ENCODE measurements at places on chromosomes 16 and 17.

DNA sequence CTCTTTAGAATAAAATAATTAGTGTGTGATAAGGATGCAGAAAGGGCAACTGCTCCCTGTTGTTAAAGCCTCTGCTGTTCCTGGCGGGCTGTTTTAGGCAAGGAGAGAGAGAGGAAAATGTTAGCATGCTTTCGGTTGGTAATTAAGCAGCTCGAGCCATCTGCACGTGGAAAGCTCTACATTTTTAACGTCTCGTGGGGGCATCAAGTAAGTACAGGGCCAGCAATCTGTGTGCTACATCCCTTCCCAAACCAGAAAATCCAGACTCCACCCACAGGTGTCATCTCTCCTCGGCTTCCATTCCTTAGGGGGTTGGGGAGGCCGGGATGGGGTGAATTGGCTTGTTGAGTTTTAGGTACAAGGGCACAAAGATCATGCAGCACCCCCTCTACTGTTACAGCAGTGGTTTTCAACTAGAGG is 62.4 kb upstream of the MARCHF10 start:
- DNase-seq: no peak

GRCh38 chr16:83772806-83773205 is 35.0 kb upstream of the HSBP1 start:
- DNase-seq: no peak

DNA sequence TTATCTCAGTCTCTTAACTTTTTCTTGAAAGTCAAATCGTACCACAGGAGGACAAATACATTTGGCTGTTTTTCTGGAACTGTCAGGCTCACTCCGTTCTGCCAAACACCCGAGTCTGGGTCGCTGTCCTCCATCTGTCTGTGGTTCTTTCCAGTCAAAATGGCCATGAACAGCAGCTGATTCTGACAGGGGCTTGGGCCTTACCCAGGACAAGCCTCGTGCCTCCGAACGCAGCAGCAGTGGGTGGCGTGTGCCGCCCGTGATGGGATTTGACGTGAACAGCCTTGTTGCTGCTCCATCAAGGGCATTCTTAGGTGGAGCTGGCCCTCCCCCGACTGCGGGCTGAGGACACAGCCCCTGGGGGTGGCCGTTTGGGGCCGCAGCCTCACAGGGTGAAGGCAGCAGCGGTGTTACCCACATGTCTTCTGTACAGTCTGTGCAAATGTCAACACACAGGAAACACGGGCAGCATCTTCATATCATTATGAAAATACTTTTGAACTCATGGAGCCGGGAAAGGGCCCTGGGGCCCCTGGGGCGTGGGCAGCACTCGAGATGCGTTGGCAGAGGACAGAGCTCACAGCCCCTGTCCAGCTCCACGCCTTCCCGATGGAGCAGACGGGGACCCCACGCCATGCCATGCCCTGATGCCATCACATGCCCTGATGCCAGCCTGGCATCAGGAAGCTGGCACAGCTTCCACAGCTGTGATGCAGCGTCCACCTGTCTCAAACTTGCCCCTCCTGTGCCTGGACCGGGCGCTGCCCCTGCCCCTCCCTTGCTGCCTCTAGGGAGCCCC is 8.6 kb upstream of the ACSF3 start:
- no peak for DNase-seq

DNA sequence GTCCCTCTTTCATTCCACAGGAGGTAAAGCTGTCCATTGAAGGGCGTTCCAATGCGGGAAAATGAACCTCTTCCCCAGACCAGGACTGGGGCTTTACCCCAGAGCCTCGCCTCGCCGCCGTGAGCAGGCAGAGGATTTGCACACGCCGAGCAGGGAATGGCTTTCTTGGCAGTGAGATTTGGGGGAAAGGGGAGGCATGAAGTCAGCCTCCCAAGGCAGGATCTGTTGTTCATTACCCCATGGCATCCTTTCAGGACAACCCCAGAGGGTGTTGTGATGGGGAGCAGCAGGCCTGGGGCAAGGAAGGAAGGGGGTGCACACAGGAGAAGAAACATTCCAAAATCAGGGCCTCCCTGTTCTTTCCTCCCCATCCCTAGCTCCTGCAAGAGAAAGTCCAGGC is 6.0 kb downstream of the ATXN1L start:
- no peak for DNase-seq

DNA sequence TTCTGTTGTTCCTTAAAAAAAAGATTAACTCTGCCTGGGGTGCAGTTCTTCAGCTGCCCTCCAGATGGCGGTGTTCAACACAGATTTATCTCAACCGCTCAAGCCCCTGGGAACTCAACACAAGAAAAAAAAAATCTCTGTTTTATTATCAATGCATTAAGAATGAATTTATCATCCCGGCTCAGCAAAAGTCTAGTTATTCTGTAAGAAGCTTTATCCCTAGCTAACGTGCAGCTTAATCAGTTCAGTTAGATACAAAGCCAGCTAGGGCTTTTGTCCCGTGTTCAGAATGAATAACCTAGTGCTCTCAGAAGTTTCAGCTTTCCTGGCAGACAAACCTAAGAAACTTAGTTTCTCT is 475.9 kb upstream of the CCL2 start:
- DNase-seq: peak; percentile 5

DNA sequence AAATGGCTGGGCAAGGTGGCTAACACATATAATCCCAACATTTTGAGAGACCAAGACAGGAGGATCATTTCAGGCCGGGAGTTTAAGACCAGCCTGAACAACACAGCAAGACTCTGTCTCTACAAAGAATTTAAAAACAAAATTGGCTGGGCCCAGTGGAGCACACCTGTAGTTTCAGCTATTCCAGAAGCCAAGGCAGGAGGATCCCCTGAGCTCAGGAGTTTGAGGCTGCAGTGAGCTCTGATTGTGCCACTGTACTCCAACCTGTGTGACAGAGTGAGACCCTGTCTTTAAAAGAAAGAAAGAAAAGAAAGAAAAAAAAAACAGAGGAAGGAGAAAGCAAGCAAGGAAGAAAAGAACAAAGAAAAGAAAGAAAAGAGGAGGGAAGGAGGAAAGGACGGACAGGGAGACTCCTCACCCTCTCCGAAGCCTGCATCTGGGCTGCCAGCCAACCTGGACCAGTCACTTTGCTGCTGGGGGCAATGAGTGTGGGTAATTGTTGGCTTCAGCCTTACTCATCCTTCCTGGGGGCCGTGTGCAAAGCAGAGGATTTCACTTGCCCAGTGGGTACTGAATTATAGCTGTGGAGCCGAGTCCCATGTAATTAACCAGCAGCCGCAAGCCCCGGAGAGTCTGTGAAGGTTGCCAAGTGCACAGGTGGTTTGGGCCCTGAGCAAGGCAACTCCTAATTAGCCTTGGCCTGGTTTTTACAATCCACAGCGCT is 6.7 kb upstream of the MT4 start:
- no peak for DNase-seq

- no peak for DNase-seq
Observed at GRCh38 chr17:34581446-34582184, 2.2 kb downstream of the TMEM132E start.

- no peak for DNase-seq
Observed at GRCh38 chr16:70685061-70685937, 554 bp downstream of the MTSS2 start.

DNA sequence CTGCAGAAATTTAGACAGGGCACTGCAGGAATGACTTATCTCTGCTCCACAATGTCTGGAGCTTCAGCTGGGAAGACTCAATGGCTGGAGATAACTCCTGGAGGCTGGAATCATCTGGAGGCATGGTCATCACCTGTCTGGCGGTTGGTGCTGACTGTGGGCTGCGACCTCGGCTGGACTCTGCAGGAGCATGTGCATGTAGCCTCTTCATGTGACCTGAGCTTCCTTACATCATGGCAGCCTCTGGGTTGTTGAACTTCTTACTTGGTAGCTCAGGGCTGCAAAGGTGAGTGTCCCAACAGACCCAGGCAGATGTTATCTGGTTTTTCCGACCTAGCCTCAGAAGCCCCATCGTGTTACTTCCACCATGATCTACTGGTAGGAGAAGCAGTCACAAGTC is 188.2 kb upstream of the RPL38 start:
- no peak for DNase-seq

GRCh38 chr17:38748149-38748891 is at the start of gene PCGF2:
PCGF2 (minus strand) TSS chr17:38748336; CDS start chr17:38740402, 7,934 bp downstream.
- DNase-seq: no peak

DNA sequence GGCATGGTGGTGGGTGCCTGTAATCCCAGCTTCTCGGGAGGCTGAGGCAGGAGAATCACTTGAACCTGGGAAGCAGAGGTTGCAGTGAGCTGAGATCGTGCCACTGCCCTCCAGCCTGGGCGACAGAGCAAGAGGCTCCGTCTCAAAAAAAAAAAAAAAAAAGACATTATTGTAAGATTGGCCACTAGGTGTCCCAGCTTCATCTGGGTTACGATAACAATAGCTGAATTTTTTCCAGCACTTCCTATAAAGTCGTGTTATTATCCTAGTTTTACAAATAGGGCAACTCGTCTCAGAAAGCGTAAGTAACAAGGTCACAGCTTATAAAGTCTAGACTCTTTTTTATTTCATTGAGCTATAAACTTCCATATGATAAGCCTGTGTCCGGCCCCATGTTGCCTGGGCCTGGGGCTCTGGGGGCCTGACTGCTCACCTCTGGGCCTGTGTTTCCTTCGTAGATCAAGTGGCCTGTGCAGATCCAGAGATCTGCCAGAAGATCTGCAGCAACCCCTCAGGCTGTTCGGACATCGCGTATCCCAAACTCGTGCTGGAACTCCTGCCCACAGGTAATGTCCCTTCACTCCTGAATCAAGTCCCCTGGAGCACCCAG is 60.5 kb downstream of the SLC5A11 start:
- DNase-seq: no peak

GRCh38 chr17:57588086-57588485 is 157.0 kb downstream of the CCDC182 start:
- no peak for DNase-seq

DNA sequence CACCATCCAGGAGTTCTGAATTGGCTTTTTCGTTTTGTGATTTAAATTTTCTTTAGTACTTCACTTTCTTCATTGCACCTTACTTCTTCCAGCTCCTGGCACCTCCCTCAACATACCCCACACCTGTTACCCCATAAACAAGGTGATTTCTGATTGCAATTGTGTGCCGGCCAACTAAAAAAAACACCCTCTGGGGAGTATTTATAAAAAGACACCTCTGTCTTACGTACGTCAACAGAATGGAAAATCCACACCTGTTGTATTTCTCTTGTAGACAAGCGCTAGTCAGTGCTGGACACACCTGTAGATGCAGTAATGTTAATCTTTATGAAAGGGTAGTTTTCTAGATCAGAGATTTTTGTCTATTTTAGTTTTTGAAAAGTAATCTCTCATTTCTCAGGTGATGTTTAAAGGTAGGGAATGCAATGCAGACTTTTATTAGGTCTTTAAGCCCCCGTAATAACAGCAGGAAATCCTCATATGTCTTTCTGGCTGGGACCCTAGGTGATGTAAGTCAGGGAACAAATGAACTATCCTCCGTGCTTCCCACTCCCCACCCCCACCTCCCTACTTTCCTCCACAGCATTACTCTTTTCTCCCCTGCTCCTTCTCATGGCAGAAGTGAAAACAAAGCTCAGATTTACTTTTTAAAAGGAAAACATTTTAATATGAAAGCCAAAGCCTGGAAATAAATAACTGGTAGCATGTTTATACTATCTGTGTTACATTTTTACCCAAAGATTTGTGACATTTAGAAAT is 4.2 kb downstream of the MSI2 start:
- no peak for DNase-seq

DNA sequence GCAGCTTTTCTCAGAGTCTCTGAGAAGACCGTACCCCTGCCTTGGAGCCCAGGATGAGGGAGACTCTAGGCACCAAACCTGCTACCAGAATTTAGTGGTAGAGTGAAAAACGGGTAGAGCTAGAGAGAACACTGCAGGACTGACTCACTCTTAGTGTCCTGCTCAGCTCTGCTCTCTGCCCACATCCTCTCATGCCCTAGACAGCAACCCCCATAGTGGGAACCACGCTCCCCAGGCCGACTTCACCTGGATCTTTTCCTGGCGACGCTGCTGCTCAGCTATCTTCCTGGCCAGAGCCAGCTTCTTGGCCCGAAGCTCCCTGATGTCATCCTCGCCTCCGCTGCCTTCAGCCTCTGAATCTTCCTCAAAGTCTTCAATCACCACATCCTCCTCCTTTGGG is 26.7 kb downstream of the HIC1 start:
- no peak for DNase-seq

DNA sequence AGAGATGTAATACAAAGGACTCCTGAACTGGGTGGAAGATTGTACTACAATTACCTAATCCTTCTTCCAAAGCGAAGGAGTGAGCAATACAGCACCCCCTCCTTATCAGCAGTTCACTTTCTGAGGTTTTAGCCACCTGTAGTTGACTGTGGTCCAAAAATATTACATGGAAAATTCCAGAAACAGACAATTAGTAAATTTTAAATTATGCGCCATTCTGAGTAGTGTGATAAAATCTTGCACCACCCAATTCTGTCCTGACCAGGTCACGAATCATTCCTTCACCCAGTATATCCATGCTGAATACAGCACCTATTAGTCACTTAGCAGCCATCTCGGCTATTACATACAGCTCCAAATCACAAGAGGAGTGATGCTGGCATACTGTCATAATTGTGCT is 23.2 kb downstream of the VPS53 start:
- DNase-seq: no peak

- no peak for DNase-seq
Observed at GRCh38 chr17:1244606-1245012, 25.6 kb upstream of the BHLHA9 start.

All from stimulated activated CD4-positive, alpha-beta T cell treated with anti-CD3 and anti-CD28 coated beads, Interleukin-4, amount 100 ng/mL, for 48 hours (primary cell).